ENCODE measurements at places on chromosomes 4 and X. TPM values are rescaled to one million over a fixed set of nuclear protein-coding genes. Genes with fewer than 3 reads are reported as not detected.

DNA sequence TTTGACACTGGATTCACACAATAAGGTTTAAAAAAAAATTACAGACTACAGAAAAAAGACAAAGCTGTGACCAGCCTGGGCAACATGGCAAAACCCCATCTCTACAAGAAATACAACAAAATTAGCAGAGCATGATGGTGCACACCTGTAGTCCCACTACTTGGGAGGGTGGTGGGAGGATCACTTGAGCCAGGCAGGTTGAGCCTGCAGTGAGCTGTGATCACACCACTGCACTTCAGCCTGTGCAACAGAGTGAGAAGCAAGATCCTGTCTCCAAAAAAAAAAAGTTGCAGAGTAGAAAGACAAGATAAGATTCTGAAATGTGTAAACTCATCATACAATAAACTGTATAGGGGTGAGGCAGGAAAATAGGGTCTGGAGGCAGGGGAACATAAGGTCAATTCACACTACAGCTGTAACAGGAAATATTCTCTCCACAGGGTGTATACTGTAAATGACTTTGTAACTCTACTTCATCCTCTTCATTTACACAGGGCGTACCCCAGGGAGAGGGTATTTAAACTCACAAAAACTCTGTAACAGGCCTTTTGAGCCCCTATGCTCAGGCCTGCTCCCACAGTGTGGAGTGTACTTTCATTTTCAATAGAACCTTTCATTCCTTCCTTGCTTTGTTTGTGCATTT, 112.6 kb upstream of the MAPK10 start:
- H3K27me3 ChIP-seq, result no peaks in the 10 kb centered on the region
- no peak overlapping the region for H3K27ac ChIP-seq
- H3K4me3 ChIP-seq, result no peak overlapping the region

DNA sequence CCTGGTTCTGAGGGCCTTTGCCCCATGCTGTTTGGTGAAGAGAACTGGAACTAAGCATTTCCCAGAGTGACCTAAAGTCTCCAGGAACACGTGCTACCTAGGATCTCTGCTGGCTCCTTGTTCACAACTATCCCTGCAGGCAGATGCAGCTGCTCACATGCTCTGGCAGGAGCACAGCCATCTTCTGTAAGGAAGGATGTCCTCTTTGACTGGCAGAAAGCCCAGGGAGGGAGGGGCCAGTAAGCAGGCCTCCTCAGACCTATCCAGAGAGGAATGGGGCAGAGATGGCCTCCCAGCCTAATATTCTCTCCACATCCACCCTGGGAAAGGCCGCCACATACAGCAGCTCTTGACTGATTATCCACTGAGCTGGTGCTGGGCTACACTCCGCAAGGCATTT, 142.8 kb upstream of the EOLA2 start:
- no peak overlapping the region for H3K27ac ChIP-seq
- H3K4me1 ChIP-seq, result no peaks in the 10 kb centered on the region

DNA sequence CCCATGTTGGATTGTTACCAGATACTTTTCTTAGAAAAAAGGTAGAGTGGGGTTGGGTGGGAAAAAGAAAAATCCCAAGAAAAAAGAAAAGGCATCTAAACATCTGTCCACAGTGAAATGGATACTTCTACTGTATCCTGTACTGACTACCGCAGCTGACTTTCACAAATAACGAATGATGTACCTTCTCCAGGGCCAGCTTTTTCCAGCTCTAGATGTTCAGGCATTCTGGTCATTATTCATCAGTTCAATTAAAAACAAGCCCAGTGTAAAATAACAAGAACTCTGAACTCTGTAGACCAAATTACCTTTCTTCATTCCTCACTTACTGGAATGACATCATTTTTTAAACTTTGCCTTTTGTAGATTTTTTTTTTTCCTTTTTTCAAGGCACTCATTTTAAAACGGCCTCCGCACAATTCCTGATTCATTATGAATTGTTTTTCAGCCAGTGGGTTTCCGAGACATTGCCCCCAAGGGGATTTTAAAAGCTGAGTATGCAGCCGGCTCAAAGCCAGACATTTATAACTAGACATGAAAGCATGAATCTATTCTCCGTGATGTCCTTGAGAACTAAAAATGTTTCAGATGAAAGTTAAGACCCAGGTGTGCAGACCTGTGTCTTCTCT, 113.5 kb downstream of the PRKX start:
- H3K27me3 ChIP-seq, result no peaks in the 10 kb centered on the region
- H3K36me3 ChIP-seq, result no peaks in the 10 kb centered on the region
- no peak overlapping the region for H3K4me3 ChIP-seq
- H3K27ac ChIP-seq, result no peak overlapping the region

DNA sequence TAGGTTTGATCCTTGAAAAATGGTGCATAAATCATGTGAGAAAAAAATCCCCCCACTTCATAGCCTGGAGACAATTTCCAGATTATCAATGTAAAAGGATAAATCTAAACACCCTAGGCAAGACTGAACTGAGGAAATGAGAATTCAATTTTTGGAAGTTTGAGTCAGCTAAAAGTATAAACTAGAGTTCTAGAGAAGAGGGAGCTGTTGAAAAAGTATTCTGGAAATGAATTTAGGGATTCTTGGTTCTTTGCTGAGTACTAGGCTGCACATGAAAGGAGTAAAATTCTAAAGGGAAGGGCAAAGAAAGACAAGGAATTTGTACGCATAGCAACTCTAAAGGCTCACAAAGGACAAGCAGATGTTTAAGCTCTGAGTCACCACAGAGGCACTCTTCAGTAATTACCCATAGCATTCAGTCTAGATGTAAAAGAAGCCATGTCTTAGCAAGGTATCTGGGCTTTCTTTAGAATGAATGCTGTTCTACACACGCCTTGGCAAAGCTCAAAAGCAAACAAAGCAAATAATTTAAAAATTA, 896.5 kb downstream of the PDHA2 start:
- DNase-seq, result no peak
- H3K4me3 ChIP-seq, result no peak overlapping the region
- no peaks in the 10 kb centered on the region for H3K36me3 ChIP-seq

DNA sequence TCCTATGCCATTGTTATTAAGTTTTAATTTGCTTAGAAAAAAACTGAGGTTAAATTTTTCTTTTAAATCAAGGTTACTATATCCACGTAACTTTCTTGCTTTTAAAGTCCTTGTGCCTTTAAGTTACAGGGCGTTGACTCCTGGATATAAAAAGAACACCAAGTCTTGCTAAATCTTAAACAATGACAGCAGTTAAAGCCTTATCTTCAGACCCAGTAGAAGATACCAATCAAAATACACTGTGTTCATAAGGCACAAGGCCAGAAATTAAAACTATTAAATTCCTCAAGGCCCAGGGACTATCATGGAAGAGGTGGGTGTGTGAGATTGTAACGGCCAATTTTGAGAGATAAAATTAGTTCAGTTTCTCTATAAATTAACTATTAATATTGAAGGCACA, 60.4 kb downstream of the PAGE2 start:
- no peak for DNase-seq
- no peak overlapping the region for H3K27ac ChIP-seq
- no peak overlapping the region for H3K4me3 ChIP-seq
- H3K36me3 ChIP-seq, result peaks cover 8% of the 10 kb centered on the region
- no peaks in the 10 kb centered on the region for H3K4me1 ChIP-seq

GRCh38 chrX:41236629-41237028, 97.3 kb upstream of the DDX3X start:
- no peak overlapping the region for H3K27ac ChIP-seq
- H3K27me3 ChIP-seq, result no peaks in the 10 kb centered on the region
- no peaks in the 10 kb centered on the region for H3K4me1 ChIP-seq
- H3K4me3 ChIP-seq, result no peak overlapping the region

DNA sequence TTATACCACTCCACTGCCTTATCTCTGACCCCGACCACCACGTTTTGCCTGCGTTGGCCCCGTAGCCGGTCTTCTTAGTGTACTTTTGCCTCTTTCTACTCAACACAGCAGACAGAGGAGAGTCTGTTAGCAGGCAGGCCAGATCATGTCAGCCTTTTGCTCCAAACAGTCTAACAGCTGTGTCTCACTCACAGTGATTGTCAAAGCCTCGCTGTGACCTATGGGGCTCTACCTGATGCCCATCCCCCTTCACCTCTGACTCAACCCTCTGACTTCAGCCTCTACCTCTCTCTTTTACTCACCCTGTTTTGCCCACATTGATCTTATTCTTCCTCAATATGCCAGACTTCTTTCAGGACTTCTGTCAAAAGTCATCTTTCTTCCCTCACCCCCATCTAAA, 127.1 kb downstream of the TRIML1 start:
- H3K27ac ChIP-seq, result no peak overlapping the region
- H3K27me3 ChIP-seq, result no peaks in the 10 kb centered on the region
- H3K36me3 ChIP-seq, result no peaks in the 10 kb centered on the region

- H3K27ac ChIP-seq, result no peak overlapping the region
- H3K27me3 ChIP-seq, result no peaks in the 10 kb centered on the region
- H3K36me3 ChIP-seq, result no peaks in the 10 kb centered on the region
- no peak for DNase-seq
Measured at GRCh38 chr4:112312610-112313239, 15.6 kb downstream of the ALPK1 start.

GRCh38 chr4:171534391-171534790, 278.8 kb upstream of the GALNTL6 start:
- H3K4me3 ChIP-seq, result no peak overlapping the region
- no peaks in the 10 kb centered on the region for H3K4me1 ChIP-seq
- H3K27me3 ChIP-seq, result no peaks in the 10 kb centered on the region
- no peaks in the 10 kb centered on the region for H3K36me3 ChIP-seq
- H3K27ac ChIP-seq, result no peak overlapping the region
- DNase-seq, result no peak

DNA sequence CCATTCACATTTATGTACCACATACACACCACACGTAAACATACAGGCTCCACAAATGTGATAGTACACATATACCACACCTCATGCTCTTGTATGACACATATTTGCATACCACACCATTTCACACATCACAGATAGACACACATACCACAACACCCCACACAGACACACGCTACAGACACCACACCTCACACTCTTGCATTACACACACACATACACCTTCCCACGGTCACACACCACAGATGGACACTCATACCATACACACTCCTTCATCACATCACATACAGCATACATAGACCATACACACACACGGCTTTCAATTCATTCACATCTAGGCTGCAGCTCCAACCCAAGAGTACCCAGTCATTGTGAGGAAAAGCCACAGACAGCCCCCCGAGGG, 222.5 kb upstream of the RPL34 start:
- no peak overlapping the region for H3K27ac ChIP-seq
- no peaks in the 10 kb centered on the region for H3K27me3 ChIP-seq
- DNase-seq, result no peak
- H3K4me1 ChIP-seq, result no peaks in the 10 kb centered on the region
- no peaks in the 10 kb centered on the region for H3K36me3 ChIP-seq

GRCh38 chrX:78327370-78328086, at the start of gene CYSLTR1:
Gene CYSLTR1 (minus strand): TSS chrX:78327611. CDS start chrX:78273746, 53,865 bp downstream.
- peak within 1 kb of the TSS; percentile 69 for H3K27ac ChIP-seq
- DNase-seq, result no peak
- no peaks in the 10 kb centered on the region for H3K36me3 ChIP-seq
- H3K27me3 ChIP-seq, result no peaks in the 10 kb centered on the region
- no peaks in the 10 kb centered on the region for H3K4me1 ChIP-seq

DNA sequence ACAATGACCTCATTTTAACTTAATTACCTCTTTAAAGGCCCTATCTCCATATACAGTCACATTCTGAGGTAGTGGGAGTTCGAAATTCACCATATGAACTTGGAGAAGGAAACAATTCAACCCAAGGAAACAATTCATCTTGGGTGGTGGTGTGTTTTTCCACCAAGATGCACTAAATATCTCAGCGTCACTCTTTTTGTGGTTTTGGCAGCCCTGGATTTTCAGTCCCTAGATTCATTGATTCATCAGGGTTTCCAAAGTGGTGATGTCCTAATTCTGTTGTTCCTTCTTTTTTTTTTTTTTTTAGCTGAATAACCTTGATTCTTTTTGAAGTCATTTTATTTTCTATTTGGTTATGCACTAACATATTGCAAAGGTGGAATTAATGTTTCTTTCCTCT, 162.6 kb upstream of the RAPGEF2 start:
- no peaks in the 10 kb centered on the region for H3K4me1 ChIP-seq
- H3K36me3 ChIP-seq, result no peaks in the 10 kb centered on the region
- H3K27me3 ChIP-seq, result no peaks in the 10 kb centered on the region
- DNase-seq, result no peak

DNA sequence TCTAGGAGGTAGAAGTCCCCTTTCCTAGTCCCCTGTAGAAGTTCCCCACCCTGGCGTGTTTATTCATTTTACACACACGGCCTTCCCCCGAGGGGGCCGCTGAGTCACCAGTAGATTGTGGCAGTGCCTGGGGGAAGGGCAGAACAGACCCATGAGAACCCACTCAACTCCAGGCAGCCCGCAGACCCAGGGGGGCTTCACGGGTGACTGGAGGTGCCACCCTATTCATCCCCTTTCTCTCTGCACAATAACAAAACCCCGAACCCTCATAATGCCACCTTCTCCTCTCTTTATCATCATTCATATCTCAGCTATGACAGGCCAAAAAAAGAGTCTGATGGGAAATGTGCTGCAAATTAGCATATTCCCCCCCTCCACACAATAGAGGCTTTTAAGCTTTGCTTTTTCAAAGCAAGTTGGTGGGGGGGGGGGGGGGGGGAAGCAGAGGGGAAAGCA, 20.4 kb upstream of the GPM6B start:
- no peaks in the 10 kb centered on the region for H3K27me3 ChIP-seq
- H3K27ac ChIP-seq, result no peak overlapping the region
- H3K4me3 ChIP-seq, result no peak overlapping the region
- no peaks in the 10 kb centered on the region for H3K36me3 ChIP-seq
- no peaks in the 10 kb centered on the region for H3K4me1 ChIP-seq

GRCh38 chr4:43990551-43990950, 458.1 kb downstream of the KCTD8 start:
- no peak for DNase-seq
- no peaks in the 10 kb centered on the region for H3K36me3 ChIP-seq
- H3K27me3 ChIP-seq, result no peaks in the 10 kb centered on the region
- peaks cover 4% of the 10 kb centered on the region for H3K4me1 ChIP-seq

DNA sequence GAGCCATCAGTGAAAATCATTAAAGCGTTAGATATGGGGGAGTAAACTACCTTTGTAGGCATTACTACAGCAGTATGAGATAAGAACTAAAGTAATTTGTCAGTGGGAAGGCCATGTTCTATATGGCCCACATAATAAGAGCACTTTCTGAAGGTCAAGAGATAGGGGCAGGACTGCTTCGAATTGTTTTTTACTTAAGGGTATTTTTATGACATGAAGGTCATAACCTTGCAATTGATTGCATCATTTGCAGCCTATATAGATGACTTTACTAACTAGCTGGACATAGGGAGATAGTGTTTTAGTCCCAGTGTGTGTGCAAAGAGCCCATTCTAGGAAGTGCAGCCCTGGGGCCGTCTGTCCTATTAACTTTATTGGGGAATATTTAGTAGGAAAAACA, 23.6 kb upstream of the GC start:
- H3K36me3 ChIP-seq, result no peaks in the 10 kb centered on the region
- no peaks in the 10 kb centered on the region for H3K27me3 ChIP-seq
- DNase-seq, result no peak
- no peaks in the 10 kb centered on the region for H3K4me1 ChIP-seq

- no peak for DNase-seq
- H3K27ac ChIP-seq, result no peak overlapping the region
- H3K4me1 ChIP-seq, result no peaks in the 10 kb centered on the region
- no peaks in the 10 kb centered on the region for H3K27me3 ChIP-seq
Measured at GRCh38 chrX:107576841-107577240, 51.5 kb upstream of the PRPS1 start.

The ADAM29 gene
- total RNA-seq, result not detected

The FRMPD3 gene
- total RNA-seq, result not detected

The FGA gene
- not detected for total RNA-seq

The FAM149A gene
- 26.0 TPM for total RNA-seq

The OPN1LW gene
- not detected for total RNA-seq

The MTHFD2L gene
- 27.1 TPM for total RNA-seq

The PCSK1N gene
- 25.7 TPM for total RNA-seq

The DUX4 gene
- not detected for total RNA-seq

Measured in sigmoid colon (tissue), 7 donors.